GM19239 (cell line): ENCODE measurements at places on chromosomes 2 and 18.

DNA sequence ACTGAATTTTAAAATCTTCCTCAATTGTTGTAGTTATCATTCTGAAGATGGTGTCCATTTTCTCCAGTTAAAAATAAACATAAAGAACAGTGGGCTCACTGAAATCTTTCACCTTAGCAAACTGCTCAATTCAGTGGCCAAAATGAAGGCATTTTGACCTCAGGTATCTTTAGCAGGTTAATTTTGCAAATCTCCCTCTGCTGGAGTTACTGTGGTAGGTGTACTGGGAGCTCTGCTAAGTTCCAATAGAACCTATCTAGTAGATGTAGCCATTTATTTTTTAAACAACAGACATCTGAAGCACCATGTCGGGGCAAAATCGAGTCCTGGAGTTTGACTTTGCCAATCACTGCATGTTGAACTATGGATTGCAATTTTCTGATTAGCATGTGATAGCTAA is 177.1 kb downstream of the IRS1 start:
- DNase-seq, result no peak

DNA sequence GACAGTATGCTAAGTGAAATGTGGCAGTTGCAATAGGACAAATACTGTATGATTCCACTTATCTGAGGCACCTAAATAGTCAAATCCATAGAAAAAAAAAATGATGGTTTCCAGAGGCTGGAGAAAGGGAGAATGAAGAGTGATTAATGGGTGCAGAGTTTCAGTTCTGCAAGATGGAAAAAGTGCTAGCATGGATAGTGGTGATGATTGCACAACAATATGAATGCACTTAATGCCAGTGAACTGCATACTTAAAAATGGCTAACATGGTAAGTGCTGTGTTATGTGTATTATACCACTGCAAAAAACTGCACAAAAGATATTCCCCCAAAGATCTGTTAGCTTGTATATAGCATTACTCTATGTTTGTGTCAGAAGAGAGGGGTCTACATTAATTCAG is 185.4 kb downstream of the INHBB start:
- no peak for DNase-seq

DNA sequence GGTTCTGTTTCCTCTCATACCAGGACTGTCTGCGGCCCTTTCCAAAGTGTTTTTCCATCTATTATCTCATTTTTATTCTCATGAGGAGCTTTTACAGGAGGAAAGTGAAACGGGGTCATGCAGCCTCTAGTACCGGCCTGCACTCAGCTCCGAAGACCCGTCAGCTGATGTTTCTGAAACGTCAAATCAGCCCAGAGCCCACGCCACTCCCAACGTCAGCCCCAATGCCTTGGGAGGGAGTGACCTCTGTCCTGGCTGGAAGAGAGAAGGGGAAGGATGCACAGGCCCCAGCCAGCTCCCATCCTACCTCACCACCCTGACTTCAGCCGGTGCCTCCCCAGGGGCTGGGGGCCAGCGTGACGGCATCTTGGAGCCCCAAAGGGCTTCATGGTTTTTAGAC is 58.5 kb downstream of the ADCY3 start:
- DNase-seq, result no peak

GRCh38 chr2:37418956-37419355 is 74.5 kb downstream of the QPCT start:
- DNase-seq, result no peak

- DNase-seq, result no peak
Observed at GRCh38 chr2:167345559-167345958, 457.3 kb downstream of the XIRP2 start.

DNA sequence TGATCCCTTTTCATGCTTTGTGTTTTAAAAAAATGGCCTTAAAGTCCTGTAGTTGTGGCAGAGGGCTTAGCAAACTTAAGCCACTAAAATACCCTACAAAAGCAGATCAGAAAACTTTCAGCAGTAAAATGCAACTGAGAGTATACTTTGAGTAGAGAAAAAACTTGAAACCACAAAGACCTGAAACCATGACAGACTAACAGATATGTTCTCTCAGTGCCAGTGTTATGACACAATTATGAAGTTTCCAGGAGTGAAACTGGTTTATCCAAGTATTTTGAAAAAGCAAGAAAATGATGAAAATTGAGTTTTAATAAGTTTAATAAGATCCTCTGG is 74.5 kb downstream of the SPRED2 start:
- peak; percentile 31 for DNase-seq

DNA sequence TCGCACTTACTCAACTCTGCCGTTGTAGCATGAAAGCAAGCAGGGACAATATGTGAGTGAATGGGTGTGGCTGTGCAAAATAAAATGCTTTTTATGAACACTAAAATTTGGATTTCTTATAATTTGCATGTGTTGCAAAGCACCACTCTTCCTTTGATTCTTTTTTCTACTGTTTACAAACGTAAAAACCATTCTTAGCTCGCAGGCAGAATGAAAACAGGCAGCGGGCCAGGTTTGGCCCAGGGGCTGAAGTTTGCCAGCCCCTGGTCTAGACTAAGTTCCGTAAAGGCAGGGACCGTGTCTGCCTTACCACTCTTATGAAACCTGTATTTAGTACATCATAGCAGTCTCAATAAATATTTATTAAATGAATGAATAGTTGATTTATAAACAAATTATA is 83.7 kb upstream of the SPATS2L start:
- no peak for DNase-seq

- DNase-seq, result no peak
Observed at GRCh38 chr2:66443186-66443978, 8.5 kb downstream of the MEIS1 start.

DNA sequence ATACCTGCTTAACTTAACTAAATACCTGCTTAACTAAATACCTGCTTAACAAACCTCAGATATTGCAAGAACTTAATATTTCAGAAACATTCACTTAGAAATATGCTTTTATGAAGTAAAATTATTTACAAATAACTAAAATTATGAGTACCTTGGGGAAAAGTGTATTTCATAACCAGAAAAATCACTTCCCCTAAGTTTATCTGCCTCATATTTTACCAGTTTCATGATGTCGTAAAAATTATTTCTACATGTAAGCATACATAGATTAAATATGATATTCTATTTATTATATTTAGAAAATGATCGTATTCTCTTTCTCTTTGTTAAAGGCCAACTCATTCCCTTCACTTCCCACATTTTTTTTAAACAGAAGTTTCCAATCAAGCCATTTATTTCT is 41.5 kb upstream of the DSC1 start:
- no peak for DNase-seq

GRCh38 chr2:202017940-202018339 is 15.7 kb upstream of the FZD7 start:
- no peak for DNase-seq

- DNase-seq, result no peak
Observed at GRCh38 chr2:174510583-174511189, 23.9 kb upstream of the GPR155 start.

DNA sequence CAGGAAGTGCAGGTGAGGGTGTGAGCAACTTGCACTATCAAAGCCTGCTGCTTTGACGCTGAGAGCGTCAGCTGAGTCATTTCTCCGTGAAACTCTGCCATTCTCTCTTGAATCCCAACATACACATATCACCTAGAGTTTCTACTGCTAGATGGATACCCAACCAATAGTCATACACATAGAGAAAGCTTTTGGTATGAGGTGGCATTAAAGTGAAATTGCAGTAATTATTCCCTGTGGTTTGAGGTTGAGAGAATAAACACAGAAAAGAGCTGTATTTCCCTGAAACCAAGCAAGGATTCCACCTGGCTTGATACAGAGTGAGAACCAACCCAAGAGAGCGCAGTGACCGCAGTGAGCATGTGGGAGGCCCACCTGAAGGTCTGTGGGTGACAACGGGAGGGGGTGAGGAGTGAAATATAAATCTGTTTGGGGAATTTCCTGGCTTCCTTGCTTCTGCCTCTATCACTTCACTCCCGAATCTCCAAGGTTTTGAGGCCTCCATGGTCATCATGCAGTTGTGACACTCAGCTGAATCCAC is 28.8 kb upstream of the TMEM18 start:
- peak; percentile 20 for DNase-seq

- no peak for DNase-seq
Observed at GRCh38 chr2:48268671-48269070, 261.3 kb upstream of the STON1 start.

DNA sequence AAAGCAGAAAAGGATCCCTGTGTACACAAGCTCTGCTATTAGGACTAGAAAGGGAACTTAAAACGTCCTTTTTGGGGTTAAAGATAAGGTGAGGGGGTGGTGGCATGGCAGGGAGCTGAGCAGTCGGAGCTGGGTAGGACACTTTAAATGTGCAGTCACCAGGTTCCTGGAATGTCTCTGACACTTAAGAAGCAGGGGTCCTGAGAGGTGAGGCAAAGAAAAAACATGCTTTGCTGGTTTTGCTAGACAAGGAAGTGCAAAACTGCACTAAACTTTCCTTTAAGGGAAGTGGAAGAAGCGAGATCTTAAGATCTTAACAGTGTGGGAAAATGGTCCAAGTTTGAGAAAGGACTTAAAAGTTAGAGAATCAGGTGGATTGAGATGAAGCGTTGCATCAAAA is 99.5 kb upstream of the MAP3K20 start:
- no peak for DNase-seq

DNA sequence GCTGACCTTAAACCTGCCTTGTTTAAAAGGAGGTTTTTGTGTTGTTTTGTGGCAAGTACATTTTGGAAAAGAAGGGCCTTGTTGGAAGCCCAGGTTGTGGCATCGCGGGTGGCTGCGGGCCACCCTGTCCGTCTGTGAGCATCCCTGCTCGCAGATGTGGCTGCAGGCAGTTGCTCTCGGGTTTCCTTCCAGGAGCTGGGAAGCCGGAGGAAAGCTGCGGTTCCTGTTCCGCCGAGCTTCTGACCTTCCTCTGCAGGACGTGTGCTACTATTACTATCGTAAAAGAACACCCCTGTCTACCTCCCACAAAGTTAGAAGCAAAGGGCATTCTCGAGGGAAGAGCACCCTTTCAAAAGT is 766 bp downstream of the MFF start:
- no peak for DNase-seq

GRCh38 chr2:236236559-236237452 is 27.4 kb downstream of the ASB18 start:
- no peak for DNase-seq
